ENCODE measurements at places on chromosomes 4 and X. TPM values are rescaled to one million over a fixed set of nuclear protein-coding genes. Genes with fewer than 3 reads are reported as not detected.

The COX7B2 gene
- total RNA-seq = not detected

The POF1B gene
- total RNA-seq = 0.39 TPM

The NAP1L2 gene
- total RNA-seq = 2.4 TPM

The TRIM61 gene
- 3.6 TPM for total RNA-seq

The LUZP4 gene
- total RNA-seq = not detected

The SPOCK3 gene
- not detected for total RNA-seq

The TLR2 gene
- total RNA-seq = 4.5 TPM

The MAGEC2 gene
- total RNA-seq = not detected

The THAP9 gene
- total RNA-seq = 2.7 TPM

The SH3D19 gene
- not detected for total RNA-seq

The EPGN gene
- total RNA-seq = 1.3 TPM

The HPGD gene
- total RNA-seq = 1.6 TPM

The NHSL2 gene
- 1.2 TPM for total RNA-seq

The MAGED4 gene
- not detected for total RNA-seq

The LRCH2 gene
- not detected for total RNA-seq

The SYP gene
- total RNA-seq = 1.3 TPM

The KCNIP4 gene
- not detected for total RNA-seq

The ADH7 gene
- total RNA-seq = not detected

The RNF212 gene
- 1.2 TPM for total RNA-seq

The SHISA3 gene
- total RNA-seq = 0.18 TPM

The FGF5 gene
- not detected for total RNA-seq

The DCHS2 gene
- total RNA-seq = not detected

The SYNPO2 gene
- 0.52 TPM for total RNA-seq

The ZNF630 gene
- total RNA-seq = 0.50 TPM

The GABRB1 gene
- not detected for total RNA-seq

The MAGEC3 gene
- total RNA-seq = not detected

The CCDC120 gene
- total RNA-seq = 7.1 TPM

The SFRP2 gene
- total RNA-seq = not detected

The STS gene
- total RNA-seq = 1.7 TPM

The LARP7 gene
- 46.4 TPM for total RNA-seq

The ZNF157 gene
- total RNA-seq = 0.25 TPM

The CLGN gene
- total RNA-seq = 0.43 TPM

The SSX4 gene
- not detected for total RNA-seq

The GYPB gene
- not detected for total RNA-seq

The ARX gene
- not detected for total RNA-seq

The FGF2 gene
- 0.30 TPM for total RNA-seq

The SMIM10L2A gene
- total RNA-seq = 0.48 TPM

The TEC gene
- total RNA-seq = 0.73 TPM

The TLL1 gene
- not detected for total RNA-seq

The SHROOM4 gene
- total RNA-seq = not detected

The DCAF12L2 gene
- total RNA-seq = not detected

The USP51 gene
- 2.0 TPM for total RNA-seq

The MEPE gene
- not detected for total RNA-seq

The RXFP1 gene
- not detected for total RNA-seq

The IRF2 gene
- 74.8 TPM for total RNA-seq

The GSX2 gene
- total RNA-seq = not detected

The PRSS12 gene
- total RNA-seq = not detected

The EDNRA gene
- not detected for total RNA-seq

The PAGE2B gene
- total RNA-seq = not detected

Measured in T-helper 2 cell treated with Interferon-gamma antibody and Interleukin-4, amounts not matched to agents 100 ng/mL and 5 ng/mL, for 36 hours (primary cell).